ENCODE measurements at places on chromosomes 6 and 20. TPM values are rescaled to one million over a fixed set of nuclear protein-coding genes. Genes with fewer than 3 reads are reported as not detected.

ERGIC3 gene
- 179 TPM for polyA plus RNA-seq

POU5F1 gene
- 1.3 TPM for polyA plus RNA-seq

CTCFL gene
- 0.09 TPM for polyA plus RNA-seq

VSTM2L gene
- 83.4 TPM for polyA plus RNA-seq

LPA gene
- not detected for polyA plus RNA-seq

RHAG gene
- not detected for polyA plus RNA-seq

PPIL6 gene
- 8.7 TPM for polyA plus RNA-seq

PBX2 gene
- polyA plus RNA-seq, result 17.3 TPM

LAMP5 gene
- polyA plus RNA-seq, result 0.35 TPM

SLC22A1 gene
- not detected for polyA plus RNA-seq

All from cardiac muscle cell (in vitro differentiated cells and primary cell).